GM23338 (cell line): ENCODE measurements at places on chromosomes 7 and 10. TPM values are rescaled to one million over a fixed set of nuclear protein-coding genes. Genes with fewer than 3 reads are reported as not detected.

- no peak for DNase-seq
These were observed 371.0 kb downstream of the FRMD4A start for GRCh38 chr10:13959443-13960359.

Gene FEZF1
- 1.7 and 2.3 TPM in 2 replicates for total RNA-seq

Gene CYP3A4
- not detected in 2 replicates for total RNA-seq

DNA sequence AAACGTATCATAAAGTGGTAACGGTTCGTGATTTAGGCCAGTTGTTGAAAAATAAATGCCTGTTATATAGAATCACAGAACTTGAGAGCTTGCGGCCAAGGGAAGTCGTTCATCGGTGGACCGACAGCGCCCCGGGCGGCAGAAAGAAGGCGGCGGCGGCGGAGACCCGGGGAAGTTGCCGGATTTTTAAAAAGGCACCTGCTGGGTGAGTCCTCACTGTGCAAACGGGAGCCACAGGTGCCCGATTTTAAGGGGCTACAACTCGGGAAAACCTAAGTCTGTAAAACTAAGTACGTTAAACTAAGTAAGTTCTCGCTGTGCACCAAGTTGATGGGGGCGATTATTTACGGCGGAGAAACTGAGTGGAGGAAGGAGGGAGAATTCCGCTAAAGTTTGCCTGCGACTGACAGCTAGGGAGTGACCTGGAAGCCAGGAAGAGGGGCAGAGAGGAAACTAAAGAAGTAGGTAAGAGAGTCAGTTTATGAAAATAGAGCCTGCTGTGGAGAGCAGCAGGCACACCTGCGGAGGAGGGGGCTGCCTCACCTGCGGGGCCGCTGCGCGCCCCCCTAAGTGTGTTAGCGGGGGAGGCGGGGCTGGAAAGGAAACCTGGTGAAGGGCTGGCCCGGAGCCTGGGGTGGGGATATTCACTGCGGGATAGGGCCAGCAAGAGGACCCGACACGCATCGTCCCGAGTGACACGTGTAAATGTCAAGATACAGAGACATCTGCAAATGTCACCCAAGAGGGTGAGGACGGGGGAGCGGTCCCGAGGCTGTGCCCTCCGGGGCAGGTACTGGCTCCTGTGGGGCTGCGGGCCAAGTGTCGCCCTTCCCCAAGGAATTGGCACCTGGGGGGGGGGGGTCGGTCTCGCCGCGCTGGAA, 996 bp downstream of the ADAM12 start:
- peak; percentile 80 for DNase-seq

- no peak for DNase-seq
These were observed 121.6 kb downstream of the CREB5 start for GRCh38 chr7:28533731-28534531.

DNA sequence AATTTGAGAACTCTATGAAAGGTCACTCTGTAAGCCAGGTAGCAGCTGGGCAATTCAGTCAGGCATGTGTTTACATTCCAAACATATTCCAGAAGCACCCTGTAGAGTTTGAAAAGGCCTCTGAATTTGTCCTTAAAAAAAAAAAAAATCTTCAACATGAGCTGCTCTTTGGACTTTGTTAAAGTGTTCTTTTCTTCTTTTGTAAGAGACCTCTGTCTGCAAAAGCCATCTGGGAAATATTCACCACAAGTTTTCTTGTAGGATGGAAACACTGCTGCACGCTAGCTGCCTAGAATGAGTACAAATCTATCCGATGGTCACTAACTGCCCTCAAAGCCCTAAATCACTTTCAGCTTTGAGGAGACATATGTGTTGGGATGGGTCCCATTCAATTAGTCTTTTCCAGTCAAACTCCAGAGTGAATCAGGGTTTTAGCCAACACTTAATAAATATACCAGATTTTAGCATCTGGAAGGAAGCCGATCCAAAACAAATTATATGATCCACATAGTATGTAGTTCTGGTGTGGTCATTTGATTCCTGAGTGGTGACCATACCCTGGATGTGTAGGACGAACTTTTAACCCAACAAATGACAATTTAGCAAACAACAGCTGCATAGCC, 85.9 kb downstream of the CD36 start:
- DNase-seq, result peak; percentile 68

DNA sequence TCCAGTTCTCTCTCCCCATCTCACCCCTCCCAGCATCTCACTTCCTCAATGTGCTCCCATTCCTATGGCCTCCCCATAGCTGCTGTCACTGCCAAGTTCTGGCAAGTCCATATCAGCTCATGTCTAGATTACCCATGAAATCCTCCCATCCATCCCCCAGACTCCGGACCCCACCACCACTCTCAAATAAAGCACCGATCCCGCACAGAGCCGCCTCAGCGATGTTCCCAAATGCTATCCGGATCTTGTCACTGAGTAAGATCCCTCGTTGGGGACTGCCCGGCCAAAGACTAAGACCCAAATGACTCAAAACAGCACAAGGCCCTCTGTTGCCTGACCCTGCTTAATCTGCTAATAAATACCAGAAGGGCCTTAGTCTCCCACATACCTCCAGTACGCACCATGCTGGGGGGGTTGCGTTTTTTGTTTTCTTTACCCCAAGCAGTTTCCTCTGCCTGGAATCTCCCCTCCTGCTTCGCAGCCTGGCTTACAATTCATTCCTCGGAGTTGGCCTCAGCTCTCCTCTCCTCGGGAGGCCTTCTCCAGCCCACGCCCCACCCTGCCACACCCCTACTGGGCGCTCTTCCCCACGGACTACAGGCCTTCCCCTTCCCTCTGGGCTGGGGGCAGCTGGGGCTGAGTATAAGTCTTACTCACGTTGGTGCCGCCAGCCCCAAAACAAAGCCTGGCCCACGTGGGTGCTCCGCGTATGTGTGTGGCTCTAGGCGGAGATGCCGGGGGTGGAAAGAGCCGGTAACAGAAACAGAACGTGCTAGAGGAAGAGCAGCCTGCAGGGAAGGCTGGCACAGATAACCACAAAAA, 1.8 kb upstream of the DUSP5 start:
- DNase-seq, result peak; percentile 62

DNA sequence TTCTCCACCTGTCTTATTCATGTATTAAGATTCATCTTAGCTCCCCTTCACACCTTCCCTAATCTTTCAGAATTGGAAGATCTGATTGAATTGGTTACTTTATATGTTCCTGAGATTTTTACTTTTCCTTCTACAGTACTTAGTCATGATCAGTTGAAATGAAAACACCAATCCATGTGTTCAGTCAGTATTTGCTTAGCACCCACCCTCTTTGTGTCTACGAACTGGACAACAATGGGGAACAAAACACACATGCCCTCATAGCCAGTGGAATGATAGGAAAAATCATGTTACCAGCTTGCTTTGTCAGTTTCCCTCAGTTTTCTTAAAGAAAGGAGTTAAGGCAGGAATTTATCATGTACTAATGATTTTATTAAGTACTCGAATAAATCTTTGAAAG, 2.0 kb downstream of the MASTL start:
- DNase-seq, result no peak

Gene COL13A1
- total RNA-seq, result 7.1 and 8.6 TPM in 2 replicates

Gene HHEX
- total RNA-seq, result 0.39 and 0.59 TPM in 2 replicates

GRCh38 chr7:20394284-20394683, 63.6 kb downstream of the ITGB8 start:
- no peak for DNase-seq

GRCh38 chr7:158975526-158976467, 119.4 kb downstream of the DYNC2I1 start:
- DNase-seq, result no peak

Gene PRPS1L1
- total RNA-seq, result not detected in 2 replicates

GRCh38 chr10:113866551-113867394, 12.3 kb downstream of the NHLRC2 start:
- no peak for DNase-seq

Gene CALHM1
- 0.93 TPM in 1 of 2 replicates, not detected in the other for total RNA-seq

DNA sequence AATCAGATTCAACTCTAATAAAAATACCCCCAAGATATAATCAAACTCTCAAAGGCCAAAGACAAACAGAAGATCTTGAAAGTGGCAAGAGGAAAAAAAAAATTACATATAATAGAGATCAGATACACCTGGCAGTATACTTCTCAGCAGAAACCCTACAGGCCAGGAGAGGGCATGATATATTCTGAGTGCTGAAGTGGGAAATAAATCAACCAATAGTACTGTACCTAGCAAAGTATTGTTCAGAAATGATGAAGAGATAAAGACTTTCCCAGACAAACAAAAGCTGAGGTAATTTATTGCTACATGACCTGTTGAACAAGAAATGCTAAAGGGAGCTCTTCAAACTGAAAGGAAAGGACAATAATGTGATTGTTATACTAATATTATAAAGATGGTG, 291.9 kb downstream of the SH2D4B start:
- DNase-seq, result no peak

- no peak for DNase-seq
These were observed 58.8 kb upstream of the AQP1 start for GRCh38 chr7:30852744-30853288.

Gene PAX2
- total RNA-seq, result not detected in 2 replicates

DNA sequence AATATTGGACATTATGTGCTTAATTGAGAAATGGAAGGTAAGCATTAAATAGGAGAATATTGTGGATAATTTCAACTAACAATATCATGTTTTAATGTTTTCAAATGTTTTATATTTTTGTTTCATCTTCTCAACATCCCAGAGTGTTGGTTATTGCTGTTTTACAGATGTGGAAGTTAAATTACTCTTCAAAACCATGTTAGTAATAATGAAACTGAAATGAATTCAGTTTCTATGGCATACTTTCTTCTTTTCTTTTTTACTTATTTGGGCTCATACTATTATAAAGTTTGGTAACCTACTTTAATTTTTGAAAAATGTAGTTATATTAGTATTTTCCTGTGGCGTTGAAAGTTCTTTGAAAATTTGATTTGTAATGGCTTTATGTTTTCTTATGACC, 4.2 kb downstream of the GLRX3 start:
- no peak for DNase-seq

- no peak for DNase-seq
These were observed 40.0 kb downstream of the MKI67 start for GRCh38 chr10:128086003-128086863.

Gene MKI67
- 51.3 and 58.0 TPM in 2 replicates for total RNA-seq

- DNase-seq, result no peak
These were observed 111.2 kb upstream of the KLF6 start for GRCh38 chr10:3896161-3896560.

GRCh38 chr10:127196282-127197153, at the start of gene INSYN2A:
TSS of gene INSYN2A (minus strand) at chr10:127196591. CDS start at chr10:127176395, 20,196 bp downstream.
- DNase-seq, result peak; percentile 82

DNA sequence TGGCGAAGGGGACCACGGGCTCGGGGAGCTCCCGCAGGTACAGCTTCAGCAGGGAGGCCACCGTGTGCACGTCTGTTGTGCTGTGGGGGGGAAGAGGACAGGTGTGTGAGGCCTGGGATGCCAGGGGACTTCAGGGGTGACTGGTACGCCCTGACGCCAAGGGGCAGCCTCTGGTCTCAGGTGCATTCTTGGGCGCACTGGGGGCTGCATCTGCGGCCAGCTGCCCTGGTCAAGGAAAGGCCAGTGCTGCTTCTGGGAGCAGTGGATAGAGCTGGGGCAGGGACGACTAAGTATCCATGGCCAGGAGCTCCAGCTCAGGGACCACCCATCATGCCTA, 148.5 kb downstream of the MAPK8 start:
- DNase-seq, result no peak

Gene ACTR3C
- total RNA-seq, result 1.5 and 5.8 TPM in 2 replicates

DNA sequence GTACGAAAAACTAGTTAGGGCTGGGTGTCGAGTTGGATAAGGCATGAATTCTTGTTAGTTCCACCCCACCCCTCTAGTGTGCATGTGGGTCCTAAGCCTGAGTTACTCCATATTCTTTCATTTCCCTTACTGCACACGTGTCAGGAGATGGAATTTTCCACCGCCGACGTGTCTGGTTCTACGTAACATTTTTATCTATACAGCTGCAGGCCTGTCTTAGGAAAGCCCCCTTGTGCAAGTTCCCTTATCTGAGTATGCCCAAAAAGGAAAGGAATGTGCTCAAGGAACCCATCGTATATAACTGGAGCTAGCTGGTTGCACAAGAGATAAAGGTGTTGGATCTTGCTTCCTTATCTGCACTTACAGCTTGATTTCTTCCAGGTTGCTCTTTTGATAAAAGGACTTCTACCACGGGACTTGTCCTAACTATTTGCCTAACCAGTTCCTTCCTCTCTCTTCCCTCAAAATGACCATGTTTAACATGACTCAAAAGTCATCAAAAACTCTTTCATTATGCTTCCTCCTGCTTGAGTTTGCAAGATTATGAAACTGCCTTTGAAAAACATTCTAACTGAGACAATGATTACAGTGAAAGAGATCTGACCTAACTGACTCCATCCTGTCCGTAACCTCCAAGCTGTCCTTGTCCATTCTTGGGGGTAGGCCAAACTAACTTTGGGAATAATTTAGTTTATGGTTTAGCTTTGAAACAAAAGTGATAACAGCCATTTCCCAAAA, 181.4 kb downstream of the AKR1D1 start:
- no peak for DNase-seq

DNA sequence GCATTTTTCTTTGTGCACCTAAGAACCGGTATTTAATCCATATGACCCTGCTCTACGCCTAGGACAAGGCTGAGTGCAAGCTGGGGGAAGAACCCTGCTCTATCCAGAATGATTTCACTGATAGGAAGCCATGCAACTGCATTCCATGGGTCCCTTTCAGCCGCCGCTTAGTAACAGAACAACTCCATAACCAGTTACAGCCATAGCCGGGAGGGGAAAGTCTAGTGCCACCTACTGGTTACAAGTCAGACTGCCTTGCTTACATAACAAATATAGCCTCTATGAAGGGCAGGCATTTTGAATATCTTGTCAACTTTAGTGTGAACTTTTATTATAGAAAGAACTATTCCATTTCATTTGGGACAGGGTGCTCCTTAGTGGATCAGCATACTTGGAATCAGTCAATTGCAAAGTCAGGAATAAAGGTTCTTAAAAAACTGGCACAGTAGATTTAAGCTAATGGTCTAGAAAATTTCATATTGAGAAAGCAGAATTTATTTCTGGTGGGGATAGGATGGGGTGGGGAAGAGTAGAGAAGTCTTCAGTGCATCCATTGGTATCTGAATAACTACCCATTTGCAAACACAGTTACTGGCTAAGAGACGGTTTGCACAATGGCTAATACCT, 521.7 kb downstream of the ADRA2A start:
- peak; percentile 88 for DNase-seq

Gene TEX36
- not detected in 2 replicates for total RNA-seq

GRCh38 chr10:126421756-126422256, 33.5 kb upstream of the ADAM12 start:
- no peak for DNase-seq

DNA sequence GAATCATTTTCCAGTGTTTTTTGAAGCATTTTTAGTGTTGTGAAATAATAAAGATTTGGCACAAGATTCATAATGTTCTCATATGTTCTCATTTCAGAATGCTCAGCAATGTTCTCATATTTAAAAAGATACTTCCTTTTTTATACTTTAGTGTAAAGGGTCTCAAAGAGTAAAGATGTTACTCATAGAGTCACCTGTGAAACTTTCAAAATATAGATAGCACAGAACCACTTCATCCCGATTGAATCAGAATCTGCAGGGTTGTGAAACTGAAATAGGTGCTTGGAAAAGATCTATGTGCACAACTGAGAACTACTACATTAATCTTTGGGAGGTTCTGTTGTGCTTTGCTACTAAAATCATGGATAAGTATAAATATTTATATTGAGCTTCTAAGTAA, 144.7 kb downstream of the MDFIC start:
- DNase-seq, result no peak
